KG1 (cell line): ENCODE measurements at places on chromosomes 4 and X.

DNA sequence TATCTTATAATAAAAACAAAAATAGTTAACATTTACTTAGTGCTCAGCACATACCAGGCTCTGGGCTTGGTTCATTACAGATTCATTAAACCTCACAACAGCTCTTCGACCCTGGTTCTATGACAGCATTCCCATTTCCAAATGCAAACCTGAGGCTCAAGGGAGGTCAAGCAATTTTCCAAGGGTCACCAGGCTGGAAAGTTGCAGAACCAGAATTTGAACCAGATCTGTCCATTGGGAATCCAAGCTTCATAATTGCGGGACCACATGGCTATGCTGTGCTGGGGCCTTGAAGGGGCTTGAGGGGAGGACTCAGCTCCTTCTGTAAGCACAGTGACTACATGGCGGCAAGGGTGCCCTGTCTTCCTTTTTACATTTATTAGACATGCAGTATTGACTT, 197.3 kb upstream of the LNX1 start:
- DNase-seq: no peak

DNA sequence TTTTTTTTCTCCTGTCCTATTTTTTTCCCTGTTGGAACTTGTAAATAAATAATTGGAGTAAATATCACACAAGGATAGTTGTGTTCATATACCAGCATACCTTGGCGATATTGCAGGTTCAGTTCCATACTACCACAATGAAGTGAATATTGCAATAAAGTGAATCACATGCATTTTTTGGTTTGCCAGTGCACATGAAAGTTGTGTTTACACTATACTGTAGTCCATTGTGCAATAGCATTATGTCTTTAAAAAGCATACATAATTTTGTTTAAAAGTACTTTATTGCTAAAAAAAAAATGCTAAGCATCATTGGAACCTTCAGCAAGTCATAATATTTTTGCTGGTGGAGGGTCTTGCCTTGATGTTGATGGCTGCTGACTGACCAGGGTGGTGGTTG, 88.6 kb downstream of the GSTCD start:
- no peak for DNase-seq

DNA sequence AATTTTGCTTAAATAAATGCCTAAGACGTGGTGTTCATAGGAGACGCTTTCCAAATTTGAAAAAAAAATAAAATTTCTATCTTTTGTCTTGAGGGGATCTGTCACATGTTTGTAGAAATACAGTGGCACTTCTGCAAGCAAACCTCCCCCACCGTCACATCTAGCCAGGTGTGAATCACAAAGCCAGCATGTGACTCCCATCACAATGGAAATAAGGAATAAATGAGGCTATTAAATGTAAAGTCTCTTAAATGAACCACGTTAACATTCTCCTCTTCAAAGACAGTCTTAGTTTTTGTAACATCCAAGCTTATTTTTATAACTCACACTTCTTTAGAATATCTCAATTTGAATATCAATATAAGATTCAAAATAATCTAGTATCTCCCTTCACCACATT, 63.0 kb upstream of the CCSER1 start:
- no peak for DNase-seq

- no peak for DNase-seq
Measured at GRCh38 chr4:35942092-35942491, 302.2 kb downstream of the ARAP2 start.

- DNase-seq: no peak
Measured at GRCh38 chr4:76569706-76570105, 134.7 kb downstream of the SHROOM3 start.

DNA sequence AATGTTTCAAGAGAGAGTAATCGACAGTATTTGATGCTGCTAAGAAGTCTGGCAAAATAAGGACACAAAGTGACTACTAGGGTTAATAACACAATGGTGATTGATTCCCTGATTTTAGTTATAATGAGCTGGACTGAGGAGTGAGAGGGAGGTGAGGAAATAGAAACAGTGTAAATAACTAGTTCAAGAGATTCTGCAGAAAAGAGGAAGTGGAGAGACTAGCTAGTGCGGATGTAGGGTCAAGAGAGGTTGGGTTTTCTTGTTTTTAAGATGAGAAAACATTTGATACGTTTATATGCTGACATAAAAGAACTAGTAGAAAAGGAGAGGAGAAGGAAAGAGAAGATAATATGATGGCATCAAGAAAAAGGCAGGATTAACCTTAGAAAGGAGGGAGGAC, 12.2 kb upstream of the TRPC5 start:
- DNase-seq: no peak

DNA sequence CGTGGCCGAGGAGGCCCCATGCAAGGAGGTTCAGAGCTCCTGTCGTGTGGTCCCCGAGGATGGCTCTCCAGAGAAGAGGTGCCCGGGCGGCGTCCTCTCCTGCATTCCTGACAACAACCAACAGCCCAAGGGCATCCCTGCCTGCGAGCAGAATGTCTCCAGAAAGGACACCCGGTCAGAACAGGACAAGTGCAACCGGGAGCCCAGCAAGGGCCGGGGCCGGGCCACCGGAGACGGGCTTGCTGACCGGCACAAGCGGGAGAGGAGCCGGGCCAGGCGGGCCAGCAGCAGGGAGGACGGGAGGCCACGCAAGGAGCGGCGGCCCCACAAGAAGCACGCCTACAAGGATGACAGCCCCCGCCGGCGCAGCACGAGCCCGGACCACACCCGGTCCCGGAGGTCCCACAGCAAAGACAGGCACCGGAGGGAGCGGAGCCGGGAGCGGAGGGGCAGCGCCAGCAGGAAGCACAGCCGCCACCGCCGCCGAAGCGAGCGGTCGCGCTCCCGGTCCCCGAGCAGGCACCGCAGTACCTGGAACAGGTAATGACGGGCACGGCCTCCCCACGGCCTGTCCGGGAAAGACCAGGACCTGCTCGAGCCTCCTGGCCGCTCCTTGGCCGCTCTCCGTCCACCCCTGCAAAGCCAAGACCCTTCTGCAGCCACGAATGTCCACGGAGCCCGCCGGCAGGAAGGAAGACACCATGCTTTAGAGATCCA, 9.8 kb downstream of the AKAP17A start:
- no peak for DNase-seq

- DNase-seq: no peak
Measured at GRCh38 chr4:144614850-144615585, 30.9 kb upstream of the HHIP start.

DNA sequence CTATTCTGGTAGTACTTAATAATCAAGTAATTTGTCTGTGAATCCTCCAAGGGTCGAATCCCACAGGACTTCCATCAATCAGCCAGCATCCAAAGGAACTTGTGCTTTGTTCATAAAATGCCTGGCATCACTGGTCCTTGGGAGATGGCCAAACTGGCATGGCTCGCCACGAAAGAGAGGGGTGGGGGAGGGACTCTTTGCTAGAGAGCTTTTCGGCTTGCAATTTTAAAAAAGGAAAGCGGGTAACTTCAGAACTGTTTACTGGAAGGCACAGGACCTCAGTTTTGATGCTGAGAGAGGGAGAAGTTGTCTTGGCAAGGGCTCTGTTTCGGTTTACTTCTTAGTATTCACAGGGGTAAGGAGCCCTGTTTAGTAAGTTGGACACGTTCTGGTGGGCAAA, 79.4 kb upstream of the FHL1 start:
- DNase-seq: no peak

GRCh38 chr4:79315891-79316290, 10.0 kb downstream of the NAA11 start:
- DNase-seq: no peak

- DNase-seq: no peak
Measured at GRCh38 chr4:138671106-138671505, 344.5 kb upstream of the NOCT start.

- DNase-seq: no peak
Measured at GRCh38 chr4:189162073-189162789, 778.4 kb upstream of the FRG1 start.

- DNase-seq: no peak
Measured at GRCh38 chr4:2958446-2958845, 4.8 kb downstream of the NOP14 start.

DNA sequence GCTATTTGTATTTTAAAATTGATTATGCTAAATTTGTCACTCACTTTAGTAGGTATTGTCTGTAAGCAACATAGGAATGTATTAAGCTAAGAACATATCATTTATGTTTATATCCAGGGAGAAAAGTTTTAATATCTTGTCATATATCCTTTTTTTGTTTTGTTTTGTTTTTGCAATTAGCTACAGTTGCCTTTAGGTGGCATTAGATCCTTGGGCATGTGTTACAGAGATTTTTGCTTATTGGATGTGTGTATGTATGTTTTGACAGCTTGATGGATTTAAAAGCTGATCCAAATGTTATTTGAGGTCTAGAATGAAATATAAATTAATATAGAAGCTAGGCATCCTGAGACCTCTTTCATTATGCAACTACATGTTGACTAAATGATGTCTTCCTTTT, 36.1 kb upstream of the OTUD4 start:
- no peak for DNase-seq

DNA sequence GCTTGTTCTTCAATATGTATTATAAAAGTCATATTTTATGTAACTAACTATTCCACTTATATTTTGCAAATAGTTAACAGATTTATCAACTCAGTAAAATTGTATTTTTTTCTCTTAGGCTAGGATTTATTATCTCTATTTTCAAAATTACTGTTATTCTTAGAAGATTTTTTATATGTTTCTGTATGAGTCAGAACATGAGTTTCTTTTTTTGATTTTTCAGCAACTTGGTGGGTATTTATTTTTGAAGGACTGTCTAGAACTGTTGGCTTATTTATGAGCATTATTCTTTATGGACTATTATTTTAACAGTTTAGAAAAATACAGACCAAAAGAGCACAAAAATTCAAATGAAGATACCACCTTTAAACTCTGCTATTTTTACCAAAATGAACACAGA, 6.8 kb downstream of the AIMP1 start:
- no peak for DNase-seq

- no peak for DNase-seq
Measured at GRCh38 chr4:122930862-122931261, 8.5 kb upstream of the NUDT6 start.

GRCh38 chr4:106569146-106570031, 200.8 kb upstream of the GIMD1 start:
- DNase-seq: no peak

GRCh38 chrX:129144172-129145038, 378.9 kb downstream of the SMARCA1 start:
- DNase-seq: no peak

GRCh38 chr4:10192331-10192730, 75.7 kb upstream of the WDR1 start:
- no peak for DNase-seq

DNA sequence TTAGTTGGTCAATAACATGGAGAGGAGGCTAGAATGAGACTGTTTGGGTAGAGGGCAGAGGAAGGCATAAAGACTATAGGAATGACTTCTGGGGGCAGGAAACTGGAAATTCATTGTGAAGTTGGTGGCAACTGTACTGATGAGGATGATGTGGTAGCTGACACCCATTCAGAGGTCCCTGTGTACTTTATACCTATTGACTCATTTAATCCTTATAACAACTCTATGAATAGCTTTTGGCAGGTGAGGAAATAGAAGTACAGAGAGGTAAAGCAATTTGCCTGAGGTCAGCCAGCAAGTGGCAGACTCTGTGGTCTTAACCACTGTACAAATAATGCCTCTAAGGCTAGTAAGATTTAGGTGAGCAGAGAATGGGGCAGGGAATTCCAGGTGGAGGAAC, 100.1 kb downstream of the GATB start:
- no peak for DNase-seq

- no peak for DNase-seq
Measured at GRCh38 chr4:108965472-108966076, 202.7 kb upstream of the ETNPPL start.

GRCh38 chrX:3940000-3940610, 226.7 kb upstream of the PRKX start:
- DNase-seq: no peak
